ENCODE measurements at places on chromosomes 4 and X. TPM values are rescaled to one million over a fixed set of nuclear protein-coding genes. Genes with fewer than 3 reads are reported as not detected.

The DGKK gene
- total RNA-seq: not detected

The TMEM47 gene
- total RNA-seq: not detected

The ANTXR2 gene
- 55.0 TPM for total RNA-seq

The SERPINA7 gene
- not detected for total RNA-seq

GRCh38 chr4:91116861-91117260, 989.7 kb downstream of the CCSER1 start:
- no peak overlapping the region for H3K4me3 ChIP-seq
- no peaks in the 10 kb centered on the region for H3K27me3 ChIP-seq
- no peak for DNase-seq
- H3K36me3 ChIP-seq: no peaks in the 10 kb centered on the region

DNA sequence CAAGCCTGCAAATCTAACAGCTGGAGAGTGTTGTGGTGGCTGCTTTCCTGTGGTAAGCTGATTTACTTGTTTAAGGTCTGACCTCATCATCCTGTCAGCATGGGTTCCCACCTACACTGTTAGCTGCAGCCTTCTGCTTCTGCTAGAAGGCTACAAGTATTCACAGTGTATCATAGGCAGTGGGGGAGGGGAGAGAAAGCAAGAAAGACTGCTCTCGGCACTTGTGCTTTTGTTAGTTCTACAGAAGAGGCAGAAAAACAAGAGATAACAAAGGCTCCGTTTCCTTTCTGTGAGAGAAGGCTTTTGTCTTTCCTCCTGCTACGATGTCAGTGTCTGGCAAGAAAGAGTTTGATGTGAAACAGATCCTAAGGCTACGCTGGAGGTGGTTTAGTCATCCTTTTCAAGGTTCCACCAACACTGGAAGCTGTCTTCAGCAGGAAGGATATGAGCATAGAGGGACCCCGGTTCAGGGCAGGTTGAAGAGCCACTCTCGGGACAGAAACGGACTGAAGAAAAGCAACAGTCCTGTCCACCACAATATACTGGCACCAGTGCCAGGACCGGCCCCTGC, at the start of gene KLHL4:
Gene KLHL4, plus strand, starts transcription at position 232 of the 571 bp plus-strand sequence. Its CDS starts 92 bp downstream, at position 324.
- H3K27ac ChIP-seq: peak within 1 kb of the TSS; percentile 43
- no peak for DNase-seq
- H3K27me3 ChIP-seq: no peaks in the 10 kb centered on the region
- H3K4me3 ChIP-seq: no peak within 1 kb of the TSS
- no peaks in the 10 kb centered on the region for H3K4me1 ChIP-seq
- H3K36me3 ChIP-seq: no peaks in the 10 kb centered on the region

DNA sequence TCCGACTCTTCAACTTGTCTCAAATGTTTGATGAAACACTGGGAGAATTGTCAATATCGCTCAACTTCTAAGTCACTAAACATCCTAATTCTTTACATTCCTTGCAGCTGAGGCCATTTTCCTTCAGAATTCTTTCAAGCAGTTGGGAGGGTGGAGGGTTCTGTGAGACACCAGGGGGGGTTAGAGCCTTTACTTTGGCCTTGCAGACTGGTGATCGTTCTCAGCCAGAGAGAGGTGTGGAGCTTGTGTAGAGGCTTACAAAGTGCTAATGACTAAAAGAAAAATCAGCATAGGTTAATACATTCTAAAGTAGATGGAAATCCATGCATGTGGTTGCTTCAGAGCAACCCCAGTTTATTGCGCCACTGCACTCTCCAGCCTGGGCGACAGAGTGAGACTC, 21.3 kb upstream of the SOX3 start:
- H3K4me3 ChIP-seq: no peak overlapping the region
- H3K4me1 ChIP-seq: no peaks in the 10 kb centered on the region
- no peaks in the 10 kb centered on the region for H3K36me3 ChIP-seq
- no peaks in the 10 kb centered on the region for H3K27me3 ChIP-seq
- H3K27ac ChIP-seq: no peak overlapping the region

DNA sequence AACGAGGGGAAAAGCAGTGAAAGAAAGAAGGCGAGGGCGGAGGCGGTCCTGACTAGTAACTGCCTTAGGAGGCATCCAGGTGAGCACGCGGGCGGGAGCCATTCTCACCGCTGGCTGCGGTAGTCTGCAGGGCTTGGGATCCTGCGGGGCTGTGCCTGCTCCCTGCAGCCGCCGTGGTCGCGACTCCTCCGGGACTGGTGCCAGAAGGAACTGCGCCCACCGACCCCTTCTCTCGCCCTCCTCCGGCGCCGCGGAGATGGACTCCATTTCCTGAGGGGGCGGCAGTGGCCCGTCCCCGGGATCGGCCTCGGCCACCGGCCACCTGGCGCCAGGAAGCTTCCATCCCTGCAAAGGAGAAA, 543 bp downstream of the NFXL1 start:
- H3K27ac ChIP-seq: peak overlapping the region; percentile 92
- no peaks in the 10 kb centered on the region for H3K27me3 ChIP-seq
- peak overlapping the region; percentile 92 for H3K4me3 ChIP-seq
- H3K4me1 ChIP-seq: peaks cover 34% of the 10 kb centered on the region

- H3K27me3 ChIP-seq: no peaks in the 10 kb centered on the region
- no peaks in the 10 kb centered on the region for H3K4me1 ChIP-seq
- no peak overlapping the region for H3K27ac ChIP-seq
- no peak overlapping the region for H3K4me3 ChIP-seq
These were observed 119.6 kb upstream of the BANK1 start for GRCh38 chr4:101670897-101671296.

DNA sequence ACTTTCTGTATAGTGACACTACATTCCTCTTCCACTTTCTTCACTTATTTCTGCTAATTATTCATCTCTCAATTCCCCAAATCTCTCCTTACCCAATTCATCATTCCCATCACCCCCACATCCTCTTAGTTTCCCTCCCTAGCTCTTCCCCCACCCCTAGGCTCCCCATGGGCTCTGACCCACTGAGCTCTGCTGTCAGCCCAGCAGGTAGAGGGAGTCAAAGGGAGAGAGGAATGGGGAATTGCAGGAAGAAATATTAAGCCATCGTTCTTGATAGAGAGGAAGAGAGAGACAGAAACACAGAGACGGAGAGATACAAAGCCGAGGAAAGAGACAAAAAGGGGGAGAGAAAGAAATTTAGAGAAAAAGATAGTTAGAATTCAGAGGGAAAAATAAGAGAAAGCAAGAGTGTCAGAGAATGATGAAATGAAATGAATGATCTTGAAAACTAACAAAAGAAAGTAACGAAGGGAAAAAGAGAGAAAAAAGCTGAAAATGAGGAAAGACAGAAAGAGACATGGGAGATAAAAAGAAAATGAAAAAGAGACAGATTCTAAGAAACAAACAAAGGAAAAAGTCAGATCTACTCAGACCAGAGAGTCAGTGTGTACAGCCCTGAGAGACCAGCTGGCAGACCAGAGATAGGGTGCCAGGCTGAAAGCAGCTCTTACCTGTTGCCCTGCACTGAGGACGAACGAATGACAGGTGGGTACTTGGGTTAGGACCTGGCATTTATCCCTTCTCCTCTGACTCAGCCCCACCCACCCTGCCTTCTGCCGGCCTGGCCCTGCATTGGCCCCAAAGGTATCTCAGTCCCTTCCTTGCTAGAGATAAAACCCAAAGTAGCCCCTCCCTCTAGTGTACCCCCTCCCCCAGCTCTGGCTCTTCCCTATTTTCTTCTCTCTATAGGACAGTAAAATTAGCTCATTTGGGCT, at the start of gene ALAS2:
Gene ALAS2, minus strand, starts transcription at position 707 of the 935 bp plus-strand sequence. CDS start 4,977 bp downstream, outside the sequence.
- H3K27me3 ChIP-seq: no peaks in the 10 kb centered on the region
- no peak within 1 kb of the TSS for H3K4me3 ChIP-seq
- no peaks in the 10 kb centered on the region for H3K36me3 ChIP-seq
- no peak for DNase-seq

DNA sequence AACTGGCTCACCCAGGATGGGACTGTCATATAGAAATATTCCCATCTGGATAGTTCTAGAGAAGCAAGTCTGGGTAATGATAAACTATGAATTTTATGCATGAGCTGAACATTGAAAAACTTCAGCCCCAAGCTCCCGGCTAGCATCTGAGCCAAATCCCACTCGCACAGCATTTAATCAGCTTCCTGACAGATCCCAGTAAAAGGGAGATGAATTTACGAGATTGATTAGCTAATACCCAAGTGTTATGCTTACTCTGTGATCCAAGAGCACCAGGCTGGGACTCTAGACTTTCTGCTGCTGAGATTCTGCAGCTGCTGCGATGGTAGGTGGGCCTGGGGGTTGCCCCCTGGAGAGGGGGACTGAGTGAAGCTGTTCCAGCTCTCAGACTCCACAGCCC, 28.0 kb downstream of the FRMPD3 start:
- H3K4me3 ChIP-seq: no peak overlapping the region
- no peak overlapping the region for H3K27ac ChIP-seq
- H3K27me3 ChIP-seq: peaks cover 18% of the 10 kb centered on the region
- no peak for DNase-seq
